ENCODE measurements at places on chromosomes 2 and 18.

DNA sequence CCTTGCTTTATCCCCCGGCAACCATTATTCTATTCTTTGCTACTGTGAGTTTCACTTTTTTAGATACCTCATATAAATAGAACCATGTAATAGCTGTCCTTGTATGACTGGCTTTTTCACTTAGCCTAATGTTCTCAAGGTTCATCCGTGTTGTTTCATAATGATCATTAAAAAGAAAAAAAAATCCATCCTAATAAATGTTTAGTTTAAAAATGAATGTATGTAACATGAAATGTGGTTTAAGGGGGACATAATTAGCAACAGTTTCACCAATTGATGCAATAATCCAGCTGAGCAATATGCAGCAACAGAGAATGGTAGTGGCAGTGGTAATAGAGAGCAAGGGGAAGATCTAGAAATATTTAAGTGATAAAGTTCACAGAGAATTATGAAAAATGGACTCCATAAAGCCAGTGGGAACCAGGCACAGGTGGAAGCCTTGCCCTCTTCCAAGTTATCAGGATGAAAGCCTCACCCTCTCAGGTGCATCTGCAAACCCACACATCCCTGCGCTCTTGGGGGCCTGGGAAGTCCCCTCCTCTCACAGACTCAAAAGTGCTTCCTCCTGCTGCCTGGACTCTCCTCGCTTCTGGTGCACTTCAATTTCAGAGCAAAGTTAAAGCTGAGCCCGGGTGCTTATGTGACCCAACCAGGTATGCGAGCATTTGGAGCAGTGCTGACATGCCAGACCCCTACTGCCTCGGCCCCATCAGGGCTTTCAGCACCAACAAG, 1403.3 kb upstream of the SLC39A10 start:
- DNase-seq: no peak

- no peak for DNase-seq
These were observed 45.7 kb upstream of the RAPH1 start for GRCh38 chr2:203580844-203581243.

DNA sequence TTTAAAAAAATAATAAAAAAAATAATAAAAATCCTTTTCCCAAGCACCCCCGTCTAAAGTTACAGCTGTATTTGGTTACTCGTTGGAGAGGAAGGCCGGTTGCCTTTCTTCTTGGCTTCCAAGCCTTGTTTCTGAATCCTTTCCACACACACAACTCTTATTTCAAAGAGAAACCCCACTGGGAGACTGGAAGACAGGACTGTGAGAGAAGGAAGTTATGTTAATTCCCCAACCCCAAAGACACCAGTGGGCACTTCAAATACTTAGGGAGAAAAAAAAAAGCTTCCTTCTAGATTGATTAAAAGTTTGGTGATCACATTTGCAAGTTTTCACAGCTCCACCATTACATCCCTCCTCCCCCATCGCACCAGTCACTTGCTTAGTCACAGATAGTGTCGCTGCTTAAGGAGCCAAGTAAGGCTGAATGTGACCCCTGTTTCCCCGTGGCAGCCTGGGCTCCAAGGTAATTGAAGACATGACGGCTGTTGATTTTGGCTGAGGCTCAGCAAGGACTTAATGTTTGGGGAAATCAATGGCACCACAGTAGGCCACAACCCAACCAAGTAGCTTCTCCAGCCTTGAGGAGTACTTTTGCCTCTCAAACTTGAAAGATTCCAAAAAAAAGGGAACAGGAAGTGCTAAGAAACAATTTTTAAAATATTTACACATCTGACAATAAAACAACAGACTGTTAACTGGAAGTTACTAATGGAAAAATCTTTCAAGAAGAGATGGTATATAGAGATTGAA, 40.8 kb upstream of the FRZB start:
- DNase-seq: no peak

- DNase-seq: peak; percentile 21
These were observed 244.6 kb downstream of the BCL2 start for GRCh38 chr18:63074981-63075404.

- peak; percentile 23 for DNase-seq
These were observed 29.7 kb downstream of the DYTN start for GRCh38 chr2:206688453-206688852.

- peak; percentile 50 for DNase-seq
These were observed 2.1 kb downstream of the PDIA6 start for GRCh38 chr2:10810202-10811161.

DNA sequence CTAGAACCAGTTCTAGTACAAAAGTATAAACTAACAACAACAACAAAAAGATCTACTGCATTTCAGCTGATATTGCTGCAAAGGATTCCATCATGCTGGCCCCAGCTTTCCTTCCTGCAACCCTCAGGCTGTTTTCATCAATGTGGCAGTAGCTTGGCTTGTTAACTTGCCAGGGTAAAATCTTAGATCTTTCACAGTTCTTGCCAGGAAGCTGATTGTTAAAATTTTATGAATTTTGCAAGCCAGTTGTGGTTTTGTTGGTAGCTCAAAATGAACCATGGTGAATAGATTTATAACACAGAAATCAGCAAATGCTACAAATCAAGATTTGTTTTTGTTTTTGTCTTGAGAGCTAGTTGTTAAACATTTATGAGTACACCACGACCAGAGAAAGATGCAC, 19.3 kb downstream of the CCDC178 start:
- no peak for DNase-seq

DNA sequence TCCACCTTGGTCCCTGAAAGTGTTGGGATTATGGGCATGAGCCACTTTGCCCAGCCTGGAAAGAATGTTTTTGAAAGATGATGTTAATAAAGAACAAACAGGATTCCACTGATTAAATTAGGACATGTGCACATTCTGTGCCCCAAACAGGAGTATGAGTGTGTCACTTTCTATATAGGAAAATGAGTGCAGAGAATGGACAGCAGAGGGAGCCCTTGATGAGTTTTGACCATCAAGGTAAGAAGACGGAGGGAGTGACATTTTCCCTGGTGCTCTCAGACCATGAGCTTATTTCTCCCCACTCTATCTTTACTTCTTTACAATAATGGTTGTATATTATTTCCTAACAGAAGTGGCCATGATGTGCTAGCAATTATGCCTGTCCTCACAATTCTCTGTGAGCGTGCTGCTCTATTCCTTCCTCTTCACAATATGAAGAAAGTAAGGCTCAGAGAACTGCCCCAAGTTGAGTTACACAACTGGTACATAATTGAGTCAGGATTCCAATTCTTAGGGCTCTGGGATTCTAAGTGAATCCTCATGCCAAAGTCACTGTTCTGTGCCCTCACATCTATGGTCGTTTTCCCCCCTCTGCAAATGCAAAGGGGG, 20.6 kb downstream of the RPL37A start:
- DNase-seq: peak; percentile 63

DNA sequence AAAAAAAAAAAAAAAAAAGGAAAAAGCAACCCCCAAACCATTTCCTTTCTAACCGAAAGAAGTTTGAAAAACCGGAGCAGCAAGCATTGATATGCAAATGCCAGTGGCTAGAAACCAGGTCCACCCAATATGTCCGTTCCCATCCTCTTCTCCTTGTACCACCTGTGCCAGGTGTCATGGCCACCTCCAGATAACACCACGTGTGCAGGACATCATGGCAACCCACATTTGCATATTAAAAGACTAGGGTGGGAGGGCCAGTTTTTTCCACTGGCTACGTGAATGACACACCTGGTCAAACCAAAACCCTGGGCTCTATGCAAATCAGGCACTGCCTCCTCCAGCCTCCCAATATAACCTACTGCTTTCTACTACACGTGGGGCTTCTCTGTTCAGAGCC, 303.3 kb upstream of the GULP1 start:
- DNase-seq: no peak

- no peak for DNase-seq
These were observed 8.3 kb downstream of the OSR1 start for GRCh38 chr2:19349911-19350677.

DNA sequence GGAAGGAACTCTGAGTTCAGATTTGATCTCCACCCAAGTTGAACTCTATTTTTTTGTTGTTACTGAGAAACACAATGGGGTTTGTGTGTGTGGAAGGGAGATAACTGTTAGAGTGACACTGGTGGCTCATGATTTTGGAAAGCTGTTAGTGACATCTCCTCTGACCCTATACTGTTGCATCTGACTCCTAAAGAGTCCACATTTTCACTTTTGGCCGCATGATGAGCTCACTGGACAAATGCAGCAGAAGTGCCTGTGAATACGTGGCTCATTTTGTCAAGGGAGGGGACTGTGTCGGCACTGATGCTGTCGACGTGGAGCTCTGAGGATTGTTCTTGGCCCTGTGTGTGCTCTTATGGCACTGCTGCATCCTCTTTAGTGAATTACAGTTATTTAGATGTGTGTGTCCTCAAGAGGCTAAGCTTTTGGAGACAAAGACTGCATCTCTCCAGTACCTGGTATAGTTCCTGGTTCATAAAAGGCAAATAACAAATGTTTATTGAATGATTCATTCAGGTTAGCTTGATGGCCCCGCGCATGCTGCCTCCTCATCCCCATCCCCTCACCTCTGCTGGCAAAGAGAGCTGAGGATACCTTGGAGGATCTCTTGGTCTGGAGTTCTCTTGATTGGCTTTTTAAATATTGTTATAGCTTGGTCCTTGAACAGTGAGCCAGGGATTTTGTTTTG, 135.4 kb downstream of the PHLPP1 start:
- DNase-seq: no peak

GRCh38 chr2:2000724-2001061, 256.4 kb upstream of the PXDN start:
- DNase-seq: no peak

GRCh38 chr2:162058973-162059668, 14.9 kb downstream of the DPP4 start:
- no peak for DNase-seq

DNA sequence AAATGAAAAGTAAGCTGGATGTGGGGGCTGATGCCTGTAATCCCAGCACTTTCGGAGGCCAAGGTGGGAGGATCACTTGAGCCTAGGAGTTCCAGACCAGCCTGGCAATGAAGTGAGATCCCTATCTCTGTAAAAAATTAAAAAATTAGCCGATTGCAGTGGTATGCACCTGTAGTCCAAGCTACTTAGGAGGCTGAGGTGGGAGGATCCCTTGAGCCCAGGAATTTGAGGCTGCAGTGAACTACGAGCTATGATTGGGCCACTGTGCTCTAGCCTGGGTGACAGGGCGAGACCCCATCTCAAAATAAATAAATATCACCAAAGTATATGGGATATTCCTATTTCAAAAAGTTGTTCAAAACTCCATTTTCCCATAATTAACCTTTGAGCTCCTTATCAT, 101.1 kb upstream of the FZD5 start:
- DNase-seq: no peak
